ENCODE measurements at places on chromosomes 4 and X.

GRCh38 chr4:24888475-24889344, 24.1 kb downstream of the CCDC149 start:
- DNase-seq = no peak

- DNase-seq = no peak
Measured at GRCh38 chrX:153590961-153591956, 7.7 kb downstream of the CCNQ start.

- no peak for DNase-seq
Measured at GRCh38 chrX:129933700-129934099, 27.7 kb downstream of the UTP14A start.

- no peak for DNase-seq
Measured at GRCh38 chrX:49202022-49202421, 2.0 kb upstream of the SYP start.

DNA sequence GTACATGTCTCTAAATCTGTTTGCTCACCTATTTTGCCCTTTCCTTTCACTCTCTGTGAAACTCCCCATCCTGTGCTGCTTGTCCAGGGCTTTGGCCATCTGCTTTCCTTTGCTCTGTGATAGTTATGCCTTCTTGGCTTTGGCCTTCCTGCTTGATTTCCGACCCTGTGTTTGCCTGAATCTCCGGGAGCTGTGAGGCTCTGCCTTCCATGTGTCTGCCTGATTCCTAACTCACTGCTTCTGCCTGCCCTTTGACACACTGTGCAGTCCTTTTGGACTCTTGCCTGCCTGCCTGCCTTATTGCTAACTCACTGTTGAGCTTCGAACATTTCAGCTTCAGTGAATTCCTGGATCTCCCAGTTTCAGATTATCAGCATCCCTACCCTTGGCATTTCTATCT, 143.1 kb downstream of the C4orf33 start:
- DNase-seq = peak; percentile 36

- no peak for DNase-seq
Measured at GRCh38 chr4:151409470-151410313, 716 bp downstream of the FHIP1A start.

- no peak for DNase-seq
Measured at GRCh38 chrX:140507223-140507981, 2.5 kb upstream of the SOX3 start.

DNA sequence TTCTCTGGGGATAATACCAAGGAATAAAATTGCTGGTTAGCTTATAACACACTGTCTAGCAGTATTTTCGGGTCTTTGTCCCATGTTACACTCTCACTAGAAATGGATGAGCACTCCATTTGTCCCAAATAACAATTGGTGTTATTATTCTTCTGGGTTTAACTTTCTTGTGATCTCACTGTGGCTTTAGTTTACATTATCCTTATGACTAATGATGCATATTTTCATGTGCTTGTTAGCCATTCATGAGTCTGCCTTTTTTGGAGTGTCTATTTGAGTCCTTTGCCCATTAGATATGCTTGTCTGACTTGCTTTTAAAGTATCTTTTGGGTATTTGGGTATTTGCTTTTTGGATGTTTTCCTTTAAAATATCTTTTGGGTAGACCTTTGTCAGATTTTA, 372.9 kb upstream of the TENM3 start:
- DNase-seq = peak; percentile 63

- DNase-seq = peak; percentile 71
Measured at GRCh38 chr4:147723326-147723725, 8.6 kb upstream of the ARHGAP10 start.
